ENCODE measurements at places on chromosomes 6 and 20.

DNA sequence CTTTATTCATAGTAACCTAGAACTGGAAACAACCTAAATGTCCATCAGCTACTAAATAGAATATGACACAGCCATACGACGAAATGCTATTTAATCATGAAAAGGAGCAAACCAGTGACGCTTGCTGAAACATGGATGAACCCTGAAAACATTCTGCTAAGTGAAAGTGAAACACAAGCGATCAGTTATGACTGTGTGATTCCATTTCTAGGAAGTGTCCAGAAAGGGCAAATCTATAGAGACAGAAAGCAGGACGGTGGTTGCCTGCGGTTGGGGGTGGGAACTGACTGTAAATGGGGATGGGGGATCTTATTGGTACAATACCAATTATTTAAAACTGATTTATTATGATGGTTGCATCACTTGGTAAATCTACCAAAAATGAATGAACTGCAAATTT lies 126.8 kb downstream of the IPCEF1 start:
- DNase-seq, result no peak

- no peak for DNase-seq
Observed at GRCh38 chr6:109050447-109051102, 44.1 kb downstream of the SESN1 start.

DNA sequence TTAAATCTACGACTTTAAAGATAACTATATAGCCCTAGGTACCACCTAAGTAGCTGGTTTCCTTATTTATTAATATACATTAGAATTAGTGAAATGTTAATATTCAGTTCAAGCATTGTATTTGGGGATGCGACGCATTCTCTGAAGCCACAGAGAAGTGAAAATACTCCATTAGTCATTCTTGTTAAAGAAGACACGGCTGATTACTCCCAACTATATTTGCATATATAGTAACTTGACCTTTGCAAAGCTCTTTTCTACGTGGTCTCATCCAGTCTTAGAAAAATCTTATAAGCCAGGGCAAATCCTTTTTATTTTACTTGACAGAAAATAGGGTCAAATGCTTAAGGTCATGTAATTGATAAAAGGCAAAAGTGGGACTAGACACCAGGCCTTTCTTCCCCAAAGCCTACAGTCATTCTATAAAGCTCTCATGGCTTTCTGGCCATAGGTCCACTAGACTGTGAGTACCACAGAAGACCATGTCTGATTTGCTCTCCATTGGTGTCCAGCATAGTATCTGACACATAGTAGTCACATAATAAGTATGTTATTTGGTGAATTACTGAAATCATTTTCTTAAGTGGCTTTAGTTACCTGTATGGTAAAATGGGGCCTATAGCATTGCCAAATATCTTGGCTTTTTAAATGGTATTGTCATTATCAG lies 11.3 kb downstream of the ZHX3 start:
- DNase-seq, result no peak

- DNase-seq, result no peak
Observed at GRCh38 chr20:45796337-45797065, 4.7 kb downstream of the DNTTIP1 start.

GRCh38 chr20:30815577-30816181 lies 441.8 kb upstream of the DEFB115 start:
- DNase-seq, result no peak

DNA sequence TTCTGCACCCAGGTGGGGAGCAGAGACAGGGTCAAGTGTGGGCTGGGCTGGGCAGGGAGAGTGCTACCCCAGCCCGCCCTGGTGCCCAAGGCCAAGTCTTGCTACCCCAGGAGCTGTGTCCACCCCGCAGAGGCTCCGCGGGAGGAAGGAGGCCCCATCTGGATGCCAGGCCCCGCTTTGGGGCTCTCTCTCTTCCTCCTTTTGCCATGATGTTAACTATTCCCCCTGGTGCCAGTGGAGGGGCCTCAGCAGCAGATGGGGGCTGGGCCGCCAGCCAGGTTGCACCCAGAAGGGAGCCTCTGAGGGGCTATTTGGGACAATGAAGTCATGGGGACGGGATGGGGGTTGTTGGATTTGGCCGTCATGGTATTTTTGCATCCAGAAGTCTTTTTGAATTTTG lies 9.3 kb downstream of the SLC17A9 start:
- no peak for DNase-seq

Measured in fibroblast of skin of back (primary cell).